ENCODE measurements at places on chromosomes 7 and 10.

- DNase-seq = no peak
Measured at GRCh38 chr7:147984265-147984664, 606.3 kb upstream of the C7orf33 start.

DNA sequence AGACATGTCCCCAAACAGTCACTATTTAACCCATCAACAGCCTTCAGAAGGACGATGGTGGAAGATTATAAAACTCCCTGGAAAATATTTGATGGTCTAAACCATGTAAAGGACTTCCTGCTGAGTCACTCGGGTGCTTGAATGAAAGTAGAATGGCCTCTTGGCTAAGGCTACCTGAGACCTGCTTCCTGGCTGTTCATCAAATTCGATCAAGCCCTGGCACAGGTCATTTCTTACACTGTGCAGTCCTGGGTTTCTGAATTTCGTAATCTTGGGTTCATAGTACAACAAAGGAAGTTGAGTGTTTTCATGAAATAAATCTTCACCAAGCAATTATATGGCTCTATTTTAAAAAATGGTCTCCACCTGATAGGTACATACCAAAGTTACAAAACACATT lies 260.3 kb upstream of the RNF32 start:
- no peak for DNase-seq

DNA sequence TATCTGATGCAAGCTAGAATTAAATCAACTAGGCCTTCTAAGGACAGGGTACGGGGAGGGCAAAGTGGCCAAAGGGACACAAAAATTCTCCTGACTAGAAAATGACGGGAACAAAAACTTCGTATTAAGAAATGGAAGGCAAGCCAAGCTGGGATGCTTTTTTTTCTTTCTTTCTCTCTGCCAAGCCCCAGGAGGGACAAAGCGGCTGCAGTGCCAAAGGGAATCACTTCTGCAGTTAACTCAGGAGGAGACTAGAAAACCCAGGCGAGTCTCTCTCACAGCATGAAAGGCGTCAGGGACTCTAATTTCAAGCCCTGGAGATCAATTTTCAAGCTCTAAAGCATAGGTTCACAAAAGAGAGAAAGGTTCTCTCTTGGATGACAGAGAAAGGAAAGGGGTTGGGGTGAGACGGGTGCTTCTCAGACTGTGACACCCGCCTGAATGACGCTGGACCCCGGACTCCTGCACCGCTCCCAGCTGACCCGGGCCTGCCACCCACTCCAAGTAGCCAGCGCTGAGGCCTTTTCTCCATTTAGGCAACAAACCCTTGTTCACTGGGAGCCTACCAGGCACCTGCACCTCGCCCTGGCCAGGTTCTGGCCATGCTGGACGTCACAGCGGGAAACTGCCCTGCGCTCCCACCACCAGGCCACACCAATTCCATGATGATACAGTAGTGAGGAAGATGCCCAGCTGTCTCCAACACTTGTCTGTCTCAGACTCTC lies 56.5 kb downstream of the KIAA1549 start:
- no peak for DNase-seq

DNA sequence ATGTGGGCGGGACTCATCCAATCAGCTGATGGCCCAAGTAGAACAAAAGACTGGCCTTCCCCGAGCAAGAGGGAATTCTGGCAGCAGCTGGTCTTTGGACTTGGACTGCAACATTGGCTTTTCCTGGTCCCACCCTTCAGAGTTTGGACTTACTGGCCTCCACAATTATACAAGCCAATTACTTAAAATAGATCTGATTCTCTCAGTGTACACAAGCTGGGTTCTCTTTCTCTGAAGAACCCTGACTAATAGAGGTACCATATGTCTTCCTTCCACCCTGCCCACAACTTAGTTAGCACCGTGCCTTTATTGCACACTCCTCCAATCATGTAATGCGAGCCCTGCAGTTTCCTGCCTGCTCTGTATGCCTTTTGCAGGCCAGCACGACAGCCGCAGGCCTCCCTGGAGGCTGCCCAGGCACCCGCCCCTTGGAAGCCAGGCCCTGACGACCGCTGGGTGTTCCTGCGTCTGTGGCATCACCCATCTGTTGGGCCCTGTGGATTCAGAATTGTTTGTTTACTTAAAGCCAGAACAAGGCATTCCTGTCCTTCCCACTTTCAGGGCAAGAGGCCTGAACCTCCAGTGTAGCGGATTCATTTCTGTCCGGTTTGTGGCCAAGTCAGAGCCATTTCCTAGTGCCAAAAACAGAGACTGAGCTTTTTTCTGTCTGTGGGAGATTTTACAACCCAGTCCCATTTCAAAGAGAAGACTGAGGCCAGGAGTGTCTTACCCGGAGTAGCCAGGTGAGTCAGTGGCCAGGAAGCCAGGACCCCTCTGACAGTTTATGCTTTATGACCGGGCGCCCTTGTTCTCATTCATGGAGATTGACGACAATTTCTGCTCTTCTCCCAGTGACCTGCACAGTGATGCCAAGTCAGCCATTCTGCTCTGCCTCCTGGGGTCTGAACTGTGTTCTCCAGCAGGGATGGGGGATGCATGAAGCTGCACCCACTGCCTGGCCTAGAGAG lies 968 bp upstream of the INMT start:
- DNase-seq = no peak

- no peak for DNase-seq
Measured at GRCh38 chr7:151003572-151003971, 12.8 kb downstream of the NOS3 start.

GRCh38 chr7:68162712-68163111 lies 1166.1 kb downstream of the TYW1 start:
- no peak for DNase-seq

- DNase-seq = no peak
Measured at GRCh38 chr10:80996615-80997193, 459.0 kb downstream of the SH2D4B start.

GRCh38 chr7:78588393-78588792 lies 789.8 kb downstream of the PHTF2 start:
- DNase-seq = no peak

Data from effector memory CD4-positive, alpha-beta T cell (primary cell).